ENCODE measurements at places on chromosomes 7 and 10.

- no peak for DNase-seq
These were observed 26.9 kb upstream of the SCIN start for GRCh38 chr7:12543586-12543985.

DNA sequence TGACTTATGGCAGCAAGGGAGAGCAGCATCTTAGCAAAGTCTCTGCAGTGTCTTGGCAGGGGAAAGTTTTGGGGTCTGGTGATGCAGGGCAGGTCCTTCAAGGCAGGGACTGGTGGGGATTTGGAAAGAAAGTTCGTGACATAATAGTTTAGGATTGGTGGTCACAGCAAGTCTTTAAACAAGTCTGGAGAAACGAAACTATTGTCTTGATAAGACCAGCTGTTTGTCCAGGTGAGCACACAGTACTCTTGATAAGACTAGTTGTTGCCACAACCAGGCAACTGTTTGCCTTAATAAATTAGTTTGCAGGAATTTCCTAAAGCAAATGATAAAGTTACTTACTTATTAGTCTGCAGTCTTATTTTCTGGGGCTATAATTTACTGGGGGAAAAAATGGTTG, 136.1 kb downstream of the AKR1D1 start:
- DNase-seq = no peak

DNA sequence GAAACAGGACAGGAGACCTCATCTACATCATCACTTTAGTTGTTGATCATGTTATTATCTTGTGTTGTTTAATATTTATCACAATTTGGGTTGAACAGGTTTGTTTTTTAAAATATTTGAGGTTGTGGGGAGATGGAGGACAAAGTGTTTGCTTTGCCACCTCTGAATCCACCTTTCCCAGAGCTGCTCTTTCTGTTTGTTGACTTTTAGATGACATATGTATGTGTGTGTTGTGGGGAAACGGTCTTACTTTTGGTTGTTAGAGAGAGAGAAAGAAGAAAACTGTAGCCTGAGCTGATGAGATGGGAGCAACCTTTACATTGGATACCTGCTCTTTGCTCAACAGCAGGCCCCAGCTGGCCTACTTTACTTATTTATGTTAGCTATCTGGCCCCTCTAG, 19.0 kb upstream of the SLC16A12 start:
- no peak for DNase-seq

GRCh38 chr10:67667035-67667425, 29.0 kb downstream of the CTNNA3 start:
- DNase-seq = no peak

DNA sequence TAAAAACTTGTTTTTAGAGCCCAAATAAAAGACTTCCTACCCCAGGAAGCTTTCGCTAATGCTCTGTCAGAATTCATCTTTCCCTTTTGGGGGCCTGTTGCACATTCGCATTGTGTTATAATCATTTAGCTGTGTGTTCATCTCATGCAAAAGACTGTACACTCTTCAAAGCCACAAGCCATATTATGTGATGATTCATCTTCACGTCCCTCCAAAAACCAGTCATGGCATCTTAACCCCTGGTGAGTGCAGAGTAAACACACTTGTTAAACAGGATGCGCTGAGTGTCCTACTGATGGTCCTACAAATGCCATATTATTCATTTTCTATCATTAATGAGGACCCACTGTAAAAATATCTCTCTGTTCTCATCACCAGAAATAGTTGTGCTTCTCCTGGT, 235.4 kb downstream of the KIAA1217 start:
- DNase-seq = no peak

- no peak for DNase-seq
These were observed 76.6 kb downstream of the NDUFB2 start for GRCh38 chr7:140773104-140773503.

DNA sequence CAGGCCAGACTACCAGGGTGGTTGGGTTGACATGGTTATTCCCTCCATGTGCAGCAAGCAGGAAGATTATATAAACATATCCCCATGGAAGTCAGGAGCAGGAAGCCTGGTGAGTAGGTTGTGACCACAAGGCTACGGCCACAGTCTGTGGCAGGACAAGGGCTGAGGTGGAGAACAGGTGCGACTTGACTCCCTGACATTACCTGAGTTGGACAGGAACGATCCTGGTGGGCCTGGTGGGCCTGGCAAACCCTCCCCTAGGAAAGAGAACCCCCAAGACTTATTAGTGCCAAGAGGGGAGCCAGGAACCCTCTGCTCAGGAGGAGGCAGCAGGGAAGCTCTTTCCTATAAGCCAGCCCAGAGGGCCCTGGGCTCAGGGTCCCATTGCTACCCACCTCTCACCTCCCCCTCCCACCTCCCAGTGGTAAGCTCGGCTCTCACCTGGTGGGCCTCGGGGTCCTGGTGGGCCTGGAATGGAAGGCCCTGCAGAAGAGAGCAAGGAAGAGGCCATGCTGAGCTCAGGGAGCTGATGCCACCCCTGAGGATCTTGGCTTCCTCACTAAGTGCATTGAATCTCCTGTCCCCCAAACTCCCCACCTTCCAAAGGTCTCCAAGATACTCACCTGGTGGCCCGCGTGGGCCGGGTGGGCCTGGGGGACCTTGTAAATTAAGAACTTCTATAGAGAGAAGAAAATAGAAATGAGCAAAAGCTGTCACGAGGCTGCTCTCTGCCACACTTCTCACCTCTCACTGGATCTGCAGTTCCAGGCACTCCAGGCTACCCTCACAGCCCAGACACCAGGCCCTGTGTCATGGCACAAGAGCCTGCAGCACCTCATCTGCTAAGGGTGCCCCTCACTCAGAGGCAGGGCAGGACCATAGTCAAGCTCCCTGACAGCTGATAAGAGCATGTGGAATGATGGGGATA, 44.6 kb downstream of the COL17A1 start:
- DNase-seq = no peak

- DNase-seq = no peak
These were observed 645.2 kb upstream of the IGFBP3 start for GRCh38 chr7:46566097-46566774.
